ENCODE measurements at places on chromosomes 16 and 17. TPM values are rescaled to one million over a fixed set of nuclear protein-coding genes. Genes with fewer than 3 reads are reported as not detected.

GRCh38 chr16:49014277-49015224, 267.1 kb downstream of the CBLN1 start:
- H3K27me3 ChIP-seq, result no peaks in the 10 kb centered on the region
- no peaks in the 10 kb centered on the region for H3K4me1 ChIP-seq
- no peaks in the 10 kb centered on the region for H3K36me3 ChIP-seq
- no peak overlapping the region for H3K27ac ChIP-seq
- DNase-seq, result no peak

GRCh38 chr17:41263212-41263611, 2.0 kb upstream of the KRTAP9-6 start:
- H3K27me3 ChIP-seq, result no peaks in the 10 kb centered on the region
- no peaks in the 10 kb centered on the region for H3K4me1 ChIP-seq
- H3K4me3 ChIP-seq, result no peak overlapping the region
- no peaks in the 10 kb centered on the region for H3K36me3 ChIP-seq
- H3K27ac ChIP-seq, result no peak overlapping the region

GRCh38 chr16:85261657-85262557, 149.6 kb upstream of the CIBAR2 start:
- no peak overlapping the region for H3K27ac ChIP-seq
- H3K27me3 ChIP-seq, result no peaks in the 10 kb centered on the region
- no peak overlapping the region for H3K4me3 ChIP-seq
- DNase-seq, result peak; percentile 41
- H3K36me3 ChIP-seq, result no peaks in the 10 kb centered on the region
- H3K4me1 ChIP-seq, result no peaks in the 10 kb centered on the region

GRCh38 chr17:18322522-18322921, 7.4 kb downstream of the SMCR8 start:
- no peaks in the 10 kb centered on the region for H3K36me3 ChIP-seq
- peaks cover 34% of the 10 kb centered on the region for H3K4me1 ChIP-seq
- no peak overlapping the region for H3K27ac ChIP-seq

- no peaks in the 10 kb centered on the region for H3K36me3 ChIP-seq
- no peak for DNase-seq
- no peak overlapping the region for H3K27ac ChIP-seq
- H3K4me3 ChIP-seq, result no peak overlapping the region
- H3K27me3 ChIP-seq, result no peaks in the 10 kb centered on the region
- H3K4me1 ChIP-seq, result peaks cover 51% of the 10 kb centered on the region
Measured at GRCh38 chr17:50063561-50064252, 7.8 kb downstream of the ITGA3 start.

- no peaks in the 10 kb centered on the region for H3K36me3 ChIP-seq
- H3K4me3 ChIP-seq, result no peak overlapping the region
- peaks cover 10% of the 10 kb centered on the region for H3K4me1 ChIP-seq
- no peaks in the 10 kb centered on the region for H3K27me3 ChIP-seq
- peak overlapping the region; percentile 85 for H3K27ac ChIP-seq
- peak; percentile 75 for DNase-seq
Measured at GRCh38 chr17:15351925-15352324, 10.5 kb upstream of the TEKT3 start.

DNA sequence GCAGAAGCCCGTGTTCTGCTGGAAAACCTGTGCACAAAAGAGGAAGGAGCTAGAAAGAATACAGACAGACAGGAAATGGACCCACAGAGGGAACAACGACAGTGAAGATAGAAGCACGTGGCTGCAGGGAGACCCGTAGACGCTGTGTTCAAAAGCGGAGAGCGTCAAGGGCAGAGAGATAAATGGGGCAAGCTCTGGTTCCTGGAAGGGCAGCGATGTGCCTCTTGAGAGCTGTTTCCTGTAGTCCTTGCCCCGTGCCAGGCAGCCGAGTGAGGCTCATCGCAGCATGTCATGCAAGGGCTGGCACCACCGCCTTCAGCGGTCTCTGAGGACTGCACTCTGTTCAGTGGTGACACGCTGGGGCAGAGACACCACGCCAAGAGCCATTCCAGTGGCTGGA, 43.6 kb upstream of the CACNG5 start:
- no peak for DNase-seq
- H3K36me3 ChIP-seq, result peaks cover 39% of the 10 kb centered on the region
- H3K27me3 ChIP-seq, result no peaks in the 10 kb centered on the region
- H3K4me1 ChIP-seq, result no peaks in the 10 kb centered on the region
- H3K4me3 ChIP-seq, result no peak overlapping the region

- no peaks in the 10 kb centered on the region for H3K27me3 ChIP-seq
- peaks cover 5% of the 10 kb centered on the region for H3K4me1 ChIP-seq
- peak; percentile 93 for DNase-seq
- H3K4me3 ChIP-seq, result peak overlapping the region; percentile 82
Measured at GRCh38 chr16:85615014-85615851, 2.1 kb downstream of the GSE1 start.

- DNase-seq, result no peak
- no peak overlapping the region for H3K4me3 ChIP-seq
Measured at GRCh38 chr17:17048106-17048505, 5.8 kb downstream of the MPRIP start.

GRCh38 chr16:74603848-74604247, 3.1 kb downstream of the GLG1 start:
- no peaks in the 10 kb centered on the region for H3K36me3 ChIP-seq
- no peak overlapping the region for H3K27ac ChIP-seq
- no peaks in the 10 kb centered on the region for H3K27me3 ChIP-seq
- no peak overlapping the region for H3K4me3 ChIP-seq

- H3K27ac ChIP-seq, result peak overlapping the region; percentile 82
- H3K4me3 ChIP-seq, result no peak overlapping the region
- peak; percentile 45 for DNase-seq
- H3K36me3 ChIP-seq, result no peaks in the 10 kb centered on the region
- H3K4me1 ChIP-seq, result peaks cover 28% of the 10 kb centered on the region
- no peaks in the 10 kb centered on the region for H3K27me3 ChIP-seq
Measured at GRCh38 chr17:16987066-16987829, 15.3 kb upstream of the TNFRSF13B start.

GRCh38 chr16:381012-381788, 578 bp downstream of the PGAP6 start:
- H3K27ac ChIP-seq, result peak overlapping the region; percentile 82
- no peaks in the 10 kb centered on the region for H3K27me3 ChIP-seq
- no peak for DNase-seq
- H3K4me3 ChIP-seq, result peak overlapping the region; percentile 99
- H3K4me1 ChIP-seq, result peaks cover 8% of the 10 kb centered on the region

DNA sequence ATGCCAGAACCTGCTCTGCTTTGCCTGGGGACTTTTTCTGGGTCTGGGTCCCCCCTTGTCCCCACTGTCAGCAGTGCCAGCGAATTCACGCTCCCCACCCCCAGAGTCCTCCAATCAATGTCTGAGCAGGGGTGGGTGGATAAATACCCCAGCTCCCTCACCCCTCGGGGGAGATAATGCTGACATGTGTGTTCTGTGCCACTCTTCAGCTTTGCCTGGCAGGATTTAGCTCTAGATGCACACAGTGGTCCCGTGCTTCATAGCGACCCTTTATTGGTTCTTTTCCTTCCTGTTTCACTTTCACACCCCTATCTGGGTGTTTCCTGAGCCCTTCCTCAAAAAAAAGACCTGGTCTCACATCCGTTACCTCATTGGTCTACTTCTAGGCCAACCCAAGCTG, 277.0 kb downstream of the NPIPA8 start:
- no peaks in the 10 kb centered on the region for H3K27me3 ChIP-seq
- no peak overlapping the region for H3K4me3 ChIP-seq
- no peak for DNase-seq
- no peaks in the 10 kb centered on the region for H3K36me3 ChIP-seq

DNA sequence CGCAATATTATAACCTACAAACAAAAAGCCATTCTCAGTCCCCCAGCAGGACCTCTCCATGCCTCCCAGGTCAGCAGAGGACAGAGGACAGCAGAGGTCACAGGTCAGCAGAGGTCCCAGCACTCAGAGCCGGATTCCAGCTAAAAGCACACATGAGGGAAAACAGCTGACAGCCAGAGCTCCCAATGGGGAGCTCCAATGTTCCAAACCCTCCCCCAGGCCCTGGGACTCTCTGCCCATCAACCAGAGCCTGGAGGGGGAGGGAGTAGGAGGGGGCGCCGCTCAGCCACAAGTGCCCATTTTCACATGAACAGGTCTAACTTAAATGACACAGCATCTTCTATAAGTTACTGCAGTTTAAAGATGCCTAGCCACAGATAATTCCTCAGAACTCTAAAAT, 77.5 kb downstream of the ANKRD11 start:
- no peaks in the 10 kb centered on the region for H3K36me3 ChIP-seq
- no peaks in the 10 kb centered on the region for H3K4me1 ChIP-seq
- H3K4me3 ChIP-seq, result no peak overlapping the region
- no peaks in the 10 kb centered on the region for H3K27me3 ChIP-seq

Gene STAC2
- total RNA-seq, result 0.66 TPM

Gene TUBB3
- total RNA-seq, result 12.4 TPM

Gene WNT3
- 6.3 TPM for total RNA-seq

Gene ATP1B2
- not detected for total RNA-seq

Gene CHTF18
- 19.6 TPM for total RNA-seq

Gene SRL
- total RNA-seq, result 0.85 TPM

Gene NCBP3
- 24.8 TPM for total RNA-seq

Gene HOXB7
- 10.7 TPM for total RNA-seq

Gene SPEM1
- total RNA-seq, result not detected

Gene PRKCB
- 88.3 TPM for total RNA-seq

Measured in Peyer's patch (tissue), 4 donors.